ENCODE measurements at places on chromosomes 2 and 18.

DNA sequence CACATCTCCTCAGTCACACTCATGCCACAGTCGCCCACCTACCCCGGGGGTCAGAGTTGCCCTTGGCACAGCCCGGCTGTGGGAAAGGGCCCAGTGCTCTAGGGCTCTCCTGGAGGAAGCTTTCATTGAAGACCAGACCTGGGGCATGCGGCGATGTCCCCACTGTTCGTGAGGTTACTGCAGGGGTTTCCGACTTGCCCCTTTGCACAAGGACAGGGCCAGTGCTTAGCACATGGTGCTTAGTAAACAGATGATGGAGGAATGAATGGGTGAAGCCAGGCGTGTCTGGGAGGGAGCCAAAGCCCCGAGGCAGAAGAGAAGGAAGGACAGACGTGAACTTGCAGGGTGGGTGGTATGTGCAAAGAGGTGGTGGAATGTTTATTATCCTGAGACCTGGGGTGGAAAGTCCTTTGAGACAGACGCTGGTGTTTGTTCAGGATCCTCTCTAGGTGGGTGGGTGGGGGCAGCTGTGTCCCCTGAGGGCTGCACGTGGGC lies 205.9 kb upstream of the ARL4C start:
- no peak for DNase-seq

GRCh38 chr18:63138436-63139340 lies 180.9 kb downstream of the BCL2 start:
- DNase-seq, result peak; percentile 51

DNA sequence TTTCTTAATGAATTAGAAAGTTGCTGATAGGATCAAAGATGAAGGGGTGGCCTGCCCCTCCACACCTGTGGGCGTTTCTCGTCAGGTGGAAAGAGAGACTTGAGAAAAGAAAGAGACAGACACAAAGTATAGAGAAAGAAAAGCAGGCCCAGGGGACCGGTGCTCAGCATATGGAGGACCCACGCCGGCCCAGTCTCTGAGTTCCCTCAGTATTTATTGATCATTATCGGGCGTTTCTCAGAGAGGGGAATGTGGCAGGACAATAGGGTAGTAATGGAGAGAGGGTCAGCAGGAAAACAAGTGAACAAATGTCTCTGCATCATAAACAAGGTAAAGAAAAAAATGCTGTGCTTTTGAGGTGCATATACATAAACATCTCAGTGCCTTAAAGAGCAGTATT lies 144.3 kb downstream of the CCDC102B start:
- DNase-seq, result no peak

DNA sequence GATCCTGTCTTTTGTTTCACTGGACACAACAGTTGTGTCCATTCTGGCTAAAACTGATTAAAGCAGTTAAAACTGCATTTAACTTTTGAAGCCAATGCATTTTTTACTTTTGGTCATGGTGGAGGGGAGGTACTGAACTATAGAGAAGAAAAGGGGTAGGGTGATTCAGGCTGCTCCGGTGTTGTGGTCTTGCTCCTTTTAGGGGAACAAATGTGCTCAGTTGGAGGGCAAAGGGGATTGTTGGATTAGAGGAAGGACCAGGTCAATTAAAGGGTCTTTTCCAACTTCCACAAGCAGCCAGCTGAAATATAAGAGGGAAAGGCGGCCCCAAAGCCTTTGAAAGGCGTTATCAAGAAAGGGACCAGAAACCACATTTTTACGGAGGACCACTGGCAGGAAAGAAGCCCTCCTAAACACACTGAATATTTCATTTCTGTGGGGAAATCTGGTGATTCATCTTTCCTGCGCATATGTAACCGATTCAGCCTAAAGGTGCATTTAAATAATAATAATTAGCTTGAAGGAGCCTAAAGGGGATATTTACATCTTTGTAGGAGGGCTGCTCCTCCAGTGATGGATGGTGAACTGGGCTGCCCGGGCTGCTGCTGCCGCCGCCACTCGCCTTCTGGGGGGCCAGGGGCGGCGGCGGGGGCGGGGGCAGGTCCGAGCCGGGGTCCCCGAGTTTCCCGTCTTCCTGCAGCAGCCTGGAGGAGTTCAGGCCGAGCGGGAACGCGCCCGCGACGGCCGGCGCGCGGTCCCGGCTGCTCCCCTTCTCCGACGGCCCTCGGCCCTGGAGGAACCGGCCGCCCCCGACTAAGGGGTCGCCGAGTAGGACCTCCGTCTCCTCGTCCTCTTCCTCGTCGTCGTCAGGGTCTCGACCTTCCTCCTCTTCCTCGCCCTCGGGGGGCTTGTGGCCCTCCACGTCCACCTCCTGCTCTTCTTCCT lies 5.2 kb downstream of the SKOR2 start:
- no peak for DNase-seq

DNA sequence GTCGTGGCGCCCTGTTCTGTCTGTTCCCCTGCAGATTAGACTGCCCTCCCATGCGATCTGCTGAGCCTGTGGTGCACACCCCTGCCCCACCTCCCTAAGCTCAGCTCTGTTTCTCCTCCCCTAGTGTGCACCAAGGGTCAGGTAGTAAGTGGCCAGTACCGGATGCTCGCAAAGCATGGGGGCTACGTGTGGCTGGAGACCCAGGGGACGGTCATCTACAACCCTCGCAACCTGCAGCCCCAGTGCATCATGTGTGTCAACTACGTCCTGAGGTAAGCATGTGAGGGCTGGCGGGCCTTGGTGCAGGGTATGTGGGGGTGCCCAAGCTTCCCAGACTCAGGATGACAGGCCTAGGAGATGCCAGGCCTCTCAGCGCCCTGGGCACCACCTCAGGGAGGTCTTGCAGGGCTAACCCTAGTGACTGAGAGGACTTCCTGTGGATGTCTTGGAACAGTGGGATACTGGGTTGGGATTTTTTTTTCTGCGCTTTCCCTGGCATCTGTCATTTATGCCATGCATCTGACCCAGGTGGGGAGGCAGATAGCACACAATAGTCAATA lies 78.4 kb downstream of the EPAS1 start:
- no peak for DNase-seq

DNA sequence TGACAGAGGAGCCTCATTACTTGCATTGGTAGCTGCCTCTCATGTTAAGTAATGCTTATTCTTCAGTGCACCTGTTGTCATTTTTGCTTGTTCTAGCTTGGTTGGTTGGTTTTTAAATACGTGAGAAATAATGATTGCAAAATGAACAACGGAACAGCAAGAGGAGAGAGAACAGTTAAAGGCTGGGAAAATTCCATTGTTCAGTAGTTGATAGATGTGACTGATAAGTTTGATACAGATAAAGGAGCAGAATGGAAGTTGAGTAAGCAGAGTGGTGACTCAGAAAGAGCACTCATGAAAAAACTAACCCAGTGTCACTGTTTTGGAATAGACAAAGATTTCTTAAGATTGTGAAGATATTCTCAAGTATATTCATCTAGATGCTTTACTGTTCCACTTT lies 50.5 kb downstream of the MTA3 start:
- no peak for DNase-seq

DNA sequence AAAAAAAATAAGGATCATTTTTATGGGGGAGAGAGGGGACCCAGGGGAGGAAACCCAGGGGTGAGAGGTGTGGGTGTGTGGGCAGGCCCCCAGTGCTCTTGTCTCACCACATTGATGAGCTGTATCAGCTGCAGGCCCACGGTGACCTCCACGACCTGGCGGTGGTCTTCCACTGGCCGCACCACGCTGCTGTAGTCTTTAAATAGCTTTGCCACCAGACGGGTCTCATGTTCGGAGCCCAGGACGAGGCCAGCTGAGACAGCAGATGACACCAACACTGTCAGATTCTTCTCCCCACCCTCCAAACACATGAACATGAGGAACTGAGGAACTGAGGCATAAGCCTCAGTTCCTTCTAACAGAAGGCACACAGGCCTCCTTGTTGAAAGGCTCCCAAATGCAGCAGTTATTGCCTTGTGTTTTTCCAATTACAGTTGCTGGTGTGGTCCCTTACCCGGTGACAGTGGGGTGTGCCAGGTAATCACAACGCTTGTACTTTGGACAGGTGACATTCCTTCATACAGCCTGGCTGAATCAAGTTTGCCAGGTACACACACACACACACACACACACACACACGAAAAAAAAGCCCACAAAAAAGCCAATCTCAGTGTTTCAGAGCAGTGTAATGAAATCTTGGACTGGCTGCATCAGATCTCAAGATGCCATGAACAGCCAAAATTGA lies 4.7 kb downstream of the CHRNA1 start:
- no peak for DNase-seq

DNA sequence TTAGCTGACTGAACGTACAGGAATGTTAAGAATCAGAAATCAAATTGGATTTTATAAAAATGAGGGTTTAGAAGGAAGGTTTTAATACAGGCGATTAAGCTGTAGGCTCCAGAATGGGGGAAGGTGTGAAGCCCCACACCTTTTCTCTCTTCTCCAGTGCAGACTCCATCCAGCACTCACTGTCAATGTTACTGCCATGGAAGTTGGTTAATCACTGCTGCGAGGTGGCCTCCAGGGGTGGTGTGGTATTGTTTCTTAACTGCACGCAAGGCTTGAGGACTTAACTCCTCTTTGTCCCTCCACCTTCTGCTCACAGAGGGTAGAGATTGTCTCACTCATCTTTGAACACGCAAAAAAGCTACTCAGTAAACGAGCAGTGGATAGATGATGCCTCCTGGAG lies 26.9 kb upstream of the YWHAQ start:
- no peak for DNase-seq

- no peak for DNase-seq
Measured at GRCh38 chr18:8208716-8209115, 400.5 kb upstream of the RAB12 start.

DNA sequence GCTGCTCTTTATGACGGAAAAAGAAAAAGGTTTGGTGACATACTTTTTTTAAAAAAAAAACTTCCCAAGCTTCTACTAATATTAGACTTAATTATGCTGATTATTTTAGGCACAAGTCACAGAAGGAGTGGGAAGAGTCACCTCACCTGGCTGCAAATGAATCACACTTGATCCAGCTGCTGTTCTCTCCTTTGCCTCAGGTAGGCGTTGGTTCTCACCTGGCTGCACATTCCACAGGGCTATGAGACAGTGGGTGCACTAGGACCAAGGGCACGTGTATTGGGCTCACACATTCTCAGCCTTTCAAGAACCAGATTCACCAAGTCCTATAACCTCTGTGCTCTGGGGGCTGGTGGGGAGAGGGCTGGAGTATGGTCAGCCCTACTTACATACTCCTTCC lies 93.3 kb downstream of the TGFA start:
- DNase-seq, result no peak
